ENCODE measurements at places on chromosomes 16 and 17.

GRCh38 chr17:58327363-58328194 lies 1.0 kb downstream of the TSPOAP1 start:
- no peak for DNase-seq

GRCh38 chr17:27817731-27818130 lies 17.4 kb upstream of the NOS2 start:
- no peak for DNase-seq

DNA sequence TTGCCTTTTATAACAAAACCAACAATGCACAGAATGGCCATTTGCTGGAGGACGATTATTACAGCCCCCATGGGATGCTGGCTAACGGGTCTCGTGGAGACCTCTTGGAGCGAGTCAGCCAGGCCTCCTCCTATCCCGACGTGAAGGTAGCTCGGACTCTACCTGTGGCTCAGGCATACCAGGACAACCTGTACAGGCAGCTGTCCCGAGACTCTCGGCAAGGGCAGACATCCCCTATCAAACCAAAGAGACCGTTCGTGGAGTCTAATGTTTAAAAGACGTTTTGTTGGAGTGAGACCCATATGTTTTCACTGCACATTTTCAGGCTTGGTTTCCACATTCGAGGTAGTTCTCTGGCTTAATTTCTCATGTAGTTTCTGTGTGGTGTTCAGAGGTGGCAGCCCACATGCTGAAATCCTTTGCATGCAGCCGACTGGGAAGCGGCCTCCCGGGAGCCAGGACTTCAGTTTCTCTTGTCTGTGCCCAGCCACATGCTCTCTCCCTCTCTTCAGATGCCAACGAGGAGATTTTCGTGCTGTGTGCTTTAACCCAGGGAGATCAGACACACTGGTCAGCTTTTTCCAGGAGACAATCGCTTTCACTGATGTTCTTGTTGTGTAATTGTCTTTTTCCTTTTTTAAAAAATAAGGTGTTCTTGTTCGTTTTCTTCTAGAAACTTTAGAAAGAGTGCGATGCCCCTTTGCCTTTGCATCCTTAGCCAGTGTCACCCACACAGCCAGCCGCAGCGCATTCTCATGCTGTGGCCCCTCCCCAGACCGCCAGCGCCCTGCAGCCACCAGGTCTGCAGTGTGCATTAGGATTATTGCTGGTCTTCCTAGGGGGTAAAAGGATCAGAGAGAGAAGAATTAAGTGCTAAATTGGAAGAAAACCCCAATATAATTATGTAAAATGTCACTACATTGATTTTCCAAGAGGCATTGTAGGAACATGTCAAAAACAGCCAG lies 24.1 kb downstream of the CYB561 start:
- DNase-seq, result no peak

DNA sequence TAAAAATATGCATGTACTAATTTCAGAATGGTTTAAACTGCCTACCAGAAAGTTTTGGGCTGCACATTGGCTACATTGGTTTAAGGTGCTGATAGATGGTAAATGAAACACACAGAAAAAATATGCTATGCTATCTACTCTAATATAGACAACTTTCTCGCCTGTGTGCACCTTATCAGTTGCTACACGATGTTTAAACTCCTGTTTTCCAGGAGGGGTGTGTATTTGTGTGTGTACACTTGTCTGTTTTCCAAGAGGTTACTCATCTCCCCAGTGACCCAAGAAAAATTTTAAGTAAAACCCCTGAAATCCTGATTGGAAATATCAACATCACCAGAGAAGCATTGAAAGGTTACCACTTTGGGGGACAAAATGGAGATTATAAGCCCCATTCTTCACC lies 21.6 kb upstream of the PSMC5 start:
- DNase-seq, result no peak

GRCh38 chr16:79607587-79607986 lies 7.0 kb upstream of the MAF start:
- no peak for DNase-seq

DNA sequence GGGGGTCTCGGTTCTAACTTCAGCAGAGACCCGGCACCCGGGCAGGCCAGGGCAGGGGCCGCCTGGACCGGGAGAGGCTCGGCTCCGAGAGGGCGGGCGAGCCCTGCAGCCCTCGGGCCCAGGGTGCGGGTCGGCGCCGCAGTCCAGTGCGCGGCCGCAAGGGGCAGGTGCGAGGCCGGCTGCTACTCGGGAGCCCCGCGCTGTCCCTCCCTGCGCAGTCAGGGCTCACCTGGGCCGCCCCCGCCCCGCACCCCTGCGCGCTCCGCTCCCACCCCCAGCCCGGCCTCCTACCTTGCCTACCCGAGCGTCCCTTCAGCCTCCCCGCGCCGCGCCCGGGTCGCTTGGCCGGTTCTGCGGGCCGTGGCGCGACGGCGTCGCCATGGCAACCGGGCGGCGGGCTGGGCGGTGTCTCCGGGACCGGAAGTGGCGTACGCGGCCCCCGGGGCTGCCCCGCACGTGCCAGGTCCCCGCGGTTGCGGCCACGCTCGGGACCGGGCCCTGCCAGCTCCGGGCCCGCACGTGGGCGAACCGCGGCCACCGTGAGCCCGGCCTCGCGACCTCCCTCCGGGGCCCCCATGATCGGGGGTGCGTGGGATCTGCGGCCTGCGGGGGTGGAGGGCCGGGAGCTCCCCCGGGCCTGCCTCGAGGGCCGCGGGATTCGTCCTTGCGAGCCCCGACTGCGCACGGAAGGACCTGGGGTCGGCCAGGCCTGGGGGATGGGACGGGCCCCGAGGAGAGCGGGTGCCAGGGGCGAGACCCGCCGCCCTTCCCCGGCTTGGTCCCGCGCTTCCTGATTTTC lies at the start of gene CYB561:
CYB561 (minus strand) TSS at position 353 of the 799 bp plus-strand sequence. CDS start 8,759 bp downstream, outside the sequence.
- peak; percentile 56 for DNase-seq

GRCh38 chr17:51056813-51057510 lies 63.7 kb downstream of the SPAG9 start:
- peak; percentile 29 for DNase-seq

DNA sequence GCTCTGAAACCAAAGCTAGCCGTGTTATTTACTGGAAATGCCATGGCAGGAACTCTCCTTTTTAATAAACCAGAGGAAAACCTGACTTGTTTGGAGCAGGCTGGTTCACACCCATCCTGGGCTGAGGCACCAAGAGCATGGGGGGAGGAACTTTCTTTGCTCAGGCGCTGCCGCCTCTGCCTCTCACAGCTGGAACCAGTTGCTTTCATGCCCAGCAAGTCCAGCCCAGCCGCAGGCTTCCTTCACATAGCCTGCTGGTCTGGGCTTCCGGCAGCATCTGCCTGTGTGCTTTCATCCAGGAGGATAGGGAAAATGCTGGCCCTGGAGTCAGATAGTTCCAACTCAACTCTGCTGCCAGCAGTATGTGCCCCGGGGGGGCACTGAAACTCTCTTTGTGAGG lies 88.1 kb upstream of the ASIC2 start:
- no peak for DNase-seq

- no peak for DNase-seq
Measured at GRCh38 chr17:30557916-30558685, 80.9 kb downstream of the GOSR1 start.

GRCh38 chr16:53770641-53771040 lies 66.7 kb downstream of the FTO start:
- no peak for DNase-seq

DNA sequence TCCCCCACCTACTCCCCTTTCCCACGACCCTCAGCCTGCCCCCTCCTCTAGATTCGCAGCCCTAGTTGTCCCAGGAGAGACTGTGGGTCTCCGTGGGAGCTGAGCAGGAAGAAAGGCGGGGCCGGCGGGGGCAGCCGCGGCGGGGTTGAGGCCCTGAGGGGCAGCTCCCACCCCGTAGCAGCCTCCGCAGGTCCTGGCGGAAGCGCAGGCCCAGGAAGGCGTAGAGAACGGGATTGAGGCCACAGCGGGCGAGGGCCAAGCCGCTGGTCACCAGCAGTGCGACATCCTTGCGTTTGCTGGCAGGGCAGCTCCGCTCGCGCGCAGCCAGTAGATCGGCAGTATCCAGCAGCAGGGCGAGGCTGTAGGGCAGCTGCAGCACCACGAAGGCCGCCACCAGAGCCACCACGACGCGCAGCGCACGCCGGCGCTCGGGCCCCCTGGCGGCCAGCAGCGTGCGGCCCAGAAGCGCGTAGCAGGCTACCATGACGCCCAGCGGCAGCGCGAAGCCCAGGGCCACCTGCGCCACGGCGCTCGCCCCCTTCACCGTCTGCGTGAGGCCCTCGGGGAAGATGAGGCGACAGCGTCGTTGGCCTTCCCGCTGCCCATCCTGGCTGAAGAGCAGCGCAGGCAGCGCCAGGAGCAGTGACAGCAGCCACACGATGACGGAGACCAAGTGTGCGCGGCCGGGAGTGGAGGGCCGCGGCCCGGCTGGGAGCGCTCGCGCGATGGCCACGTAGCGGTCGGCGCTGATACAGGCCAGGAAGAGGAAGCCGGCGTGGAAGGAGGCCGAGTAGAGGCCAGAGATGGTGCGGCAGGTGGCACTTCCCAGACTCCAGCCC lies 1.9 kb downstream of the CCR10 start:
- peak; percentile 70 for DNase-seq

- no peak for DNase-seq
Measured at GRCh38 chr16:85661740-85662481, 26.8 kb downstream of the GINS2 start.

DNA sequence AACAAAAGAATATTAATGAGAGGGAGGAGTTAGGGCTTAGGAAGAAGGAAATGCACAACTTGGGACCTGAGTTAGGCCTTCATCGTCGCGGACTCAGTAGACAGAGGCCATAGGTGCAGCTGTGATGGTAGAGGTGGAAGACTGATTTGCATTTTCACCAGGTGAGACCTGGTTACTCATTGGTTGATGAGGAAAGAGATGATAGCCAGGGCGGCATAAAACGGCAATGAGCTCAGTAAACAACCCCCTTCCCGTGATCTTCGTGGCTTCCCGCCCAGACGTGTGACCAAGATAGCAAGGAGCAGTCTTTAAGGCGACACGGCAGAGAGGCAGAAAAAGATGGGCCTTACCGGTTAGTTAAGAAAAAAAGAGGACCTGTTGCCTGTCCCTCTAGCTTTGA lies at the start of gene TMC5:
TMC5 (plus strand) TSS at position 244 of the 400 bp plus-strand sequence. CDS start 22,156 bp downstream, outside the sequence.
- DNase-seq, result no peak

DNA sequence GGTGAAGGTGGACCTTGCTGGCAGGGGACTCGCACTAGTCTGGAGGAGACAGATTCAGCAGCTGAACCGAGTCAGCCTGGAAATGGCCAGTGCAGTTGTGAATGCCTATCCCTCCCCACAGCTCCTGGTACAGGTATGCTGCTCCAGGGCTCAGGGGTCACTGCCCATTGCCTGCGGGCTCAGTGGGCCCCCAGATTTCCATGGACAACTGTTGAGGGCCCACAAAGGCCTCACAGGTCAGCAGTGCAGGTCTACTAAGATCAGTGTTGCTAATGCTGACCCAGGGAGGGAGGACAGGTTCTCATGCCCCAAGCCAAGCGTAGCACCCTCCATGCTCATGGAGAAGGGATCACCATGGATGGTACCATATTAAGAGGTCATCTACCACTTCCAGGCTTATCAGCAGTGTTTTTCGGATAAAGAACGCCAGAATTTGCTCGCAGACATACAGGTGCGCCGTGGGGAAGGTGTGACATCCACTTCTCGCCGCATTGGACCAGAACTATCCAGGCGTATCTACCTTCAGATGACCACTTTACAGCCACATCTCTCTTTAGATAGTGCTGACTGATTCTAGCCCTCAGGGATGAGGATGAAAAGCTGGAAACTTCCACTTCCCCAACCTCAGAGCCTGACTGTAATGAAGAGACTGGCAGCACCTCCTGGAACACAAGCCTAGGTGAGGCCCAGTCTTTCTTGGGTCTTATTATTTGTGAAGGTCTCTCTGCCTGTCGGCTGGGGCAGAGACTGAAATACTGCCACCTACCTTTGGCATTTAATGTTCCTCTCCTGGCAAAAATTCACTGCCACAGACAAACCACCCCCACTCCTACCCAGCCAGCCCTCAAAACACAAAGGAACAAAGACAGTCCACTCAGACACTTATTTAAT lies 7.6 kb downstream of the EME1 start:
- DNase-seq, result no peak

- peak; percentile 5 for DNase-seq
Measured at GRCh38 chr17:35731239-35731916, at the start of gene RASL10B. RASL10B (plus strand) TSS chr17:35731639; CDS start chr17:35735185, 3,546 bp downstream.

- DNase-seq, result no peak
Measured at GRCh38 chr17:81020443-81020766, 14.5 kb upstream of the BAIAP2 start.

DNA sequence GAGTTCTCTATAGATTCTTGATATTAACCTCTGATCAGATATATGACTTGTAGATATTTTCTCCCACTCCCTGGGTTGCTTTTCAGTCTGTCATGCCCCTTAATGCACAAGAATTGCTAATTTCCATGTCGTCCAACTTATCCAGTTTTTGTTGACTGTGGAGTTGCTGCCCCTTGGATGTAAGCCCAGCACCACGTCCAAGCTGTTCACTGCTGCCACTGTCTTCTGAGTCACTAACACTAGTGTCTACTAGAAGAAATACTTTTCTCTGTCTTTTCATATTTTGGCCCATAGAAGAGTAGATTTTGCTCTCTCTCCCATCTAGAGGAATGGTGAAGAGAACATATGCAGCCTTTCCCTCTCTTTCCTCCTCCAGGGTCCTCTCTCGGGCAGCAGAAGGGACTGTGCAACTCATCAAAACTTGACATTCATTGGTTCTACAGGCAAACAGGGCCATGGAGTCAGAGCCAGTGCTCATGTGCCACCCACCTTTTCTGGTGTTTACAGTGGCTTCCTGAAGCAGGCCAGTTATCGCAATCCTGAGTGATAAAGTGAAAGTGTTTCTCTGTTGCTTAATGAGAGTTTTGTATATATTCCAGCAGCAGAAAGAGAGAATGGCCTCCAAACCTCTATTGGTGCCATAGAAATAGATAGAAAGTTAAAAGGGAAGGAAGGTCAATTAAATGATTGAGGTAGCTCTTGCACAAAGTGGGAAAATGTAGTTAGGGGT lies 22.6 kb upstream of the PMP22 start:
- DNase-seq, result no peak

- DNase-seq, result no peak
Measured at GRCh38 chr17:50527155-50527762, 5.3 kb upstream of the EPN3 start.

DNA sequence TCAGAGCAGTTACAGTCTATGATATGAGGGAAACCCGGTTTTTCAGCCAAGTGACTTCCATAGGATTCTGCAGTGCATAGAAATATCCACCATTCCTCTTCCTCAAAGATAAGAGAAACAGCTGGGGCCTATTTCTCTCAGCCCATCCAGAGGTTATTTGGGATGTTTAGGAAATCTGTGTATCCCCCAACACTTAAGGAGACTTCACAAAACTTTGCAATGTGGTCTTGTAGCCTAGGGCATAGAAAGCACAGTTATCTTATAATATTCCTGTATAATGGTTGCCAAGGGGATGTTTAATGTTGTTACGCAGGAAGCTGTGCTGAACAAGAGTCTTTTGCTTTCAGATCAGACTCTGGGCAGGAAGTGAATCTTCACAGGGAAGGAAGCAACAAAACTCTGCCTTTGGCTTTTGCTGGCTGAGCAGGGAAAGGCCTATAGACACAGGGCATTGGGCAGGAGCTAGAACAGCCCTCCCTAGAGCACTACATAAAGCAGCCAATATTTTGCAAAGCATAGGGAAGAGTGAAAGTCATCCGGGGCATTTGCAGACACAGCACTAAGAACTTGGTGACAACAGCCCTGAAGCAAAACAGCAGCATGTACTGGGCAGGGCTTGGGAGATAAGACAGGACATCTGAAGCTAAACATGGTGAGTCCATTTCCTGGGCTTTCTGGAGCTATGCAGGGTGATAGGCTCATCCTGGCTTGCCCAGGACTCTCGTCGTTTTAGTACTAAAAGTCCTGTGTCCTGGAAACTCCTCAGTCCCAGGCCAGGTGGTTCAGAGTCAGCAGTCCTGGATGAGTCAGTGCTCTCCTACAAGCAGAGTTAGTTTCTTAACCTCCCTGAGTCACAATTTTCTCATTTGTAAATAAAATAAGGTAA lies 18.7 kb upstream of the BEAN1 start:
- DNase-seq, result no peak

- no peak for DNase-seq
Measured at GRCh38 chr17:40796846-40797245, 2.9 kb downstream of the KRT28 start.

Measured in NCI-H748 treated with DMSO at 0.1 percent for 48 hours (cell line).